Endothelial cell of umbilical vein (primary cell): ENCODE measurements at places on chromosomes 16 and 17.

- no peak for DNase-seq
Measured at GRCh38 chr17:50815400-50815799, 20.0 kb upstream of the WFIKKN2 start.

DNA sequence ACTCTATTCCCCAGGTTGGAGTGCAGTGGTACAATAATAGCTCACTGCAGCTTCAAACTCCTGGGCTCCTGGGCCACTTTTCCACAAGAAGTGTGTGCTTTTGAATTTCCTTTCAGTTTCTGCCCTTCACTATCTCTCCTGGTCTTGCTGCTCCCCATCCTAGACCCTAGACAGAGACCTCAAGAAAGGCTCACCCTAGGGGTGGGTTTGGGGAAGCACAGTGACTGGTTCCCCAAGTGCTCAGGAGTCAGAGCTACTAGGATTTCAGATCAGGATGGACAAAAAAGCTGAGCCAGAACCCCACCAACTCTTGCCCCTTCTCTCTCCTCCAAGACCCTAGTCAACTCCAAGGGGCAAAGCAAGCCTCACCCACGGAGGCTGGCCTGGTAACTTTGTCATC, 1.6 kb upstream of the SEBOX start:
- DNase-seq: no peak

- DNase-seq: no peak
Measured at GRCh38 chr17:76048711-76049110, 21.6 kb upstream of the EVPL start.

DNA sequence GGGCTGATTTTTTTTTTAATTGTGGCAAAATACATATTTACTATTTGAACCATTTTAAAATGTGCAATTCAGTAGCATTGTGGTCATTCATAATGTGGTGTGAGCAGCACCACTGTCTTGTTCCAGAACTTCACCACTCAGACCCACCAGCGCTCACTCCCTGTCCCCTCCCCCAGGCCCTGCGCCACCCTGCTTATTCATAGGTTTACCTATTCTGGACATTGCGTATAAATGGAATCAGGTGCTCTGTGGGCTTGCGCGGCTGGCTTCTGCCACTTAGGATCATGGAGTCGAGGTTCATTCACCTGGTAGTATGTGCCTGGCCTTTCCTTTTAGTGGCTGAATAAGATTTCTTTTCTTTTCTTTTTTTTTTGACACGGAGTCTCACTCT, 59.4 kb downstream of the NT5M start:
- DNase-seq: no peak

DNA sequence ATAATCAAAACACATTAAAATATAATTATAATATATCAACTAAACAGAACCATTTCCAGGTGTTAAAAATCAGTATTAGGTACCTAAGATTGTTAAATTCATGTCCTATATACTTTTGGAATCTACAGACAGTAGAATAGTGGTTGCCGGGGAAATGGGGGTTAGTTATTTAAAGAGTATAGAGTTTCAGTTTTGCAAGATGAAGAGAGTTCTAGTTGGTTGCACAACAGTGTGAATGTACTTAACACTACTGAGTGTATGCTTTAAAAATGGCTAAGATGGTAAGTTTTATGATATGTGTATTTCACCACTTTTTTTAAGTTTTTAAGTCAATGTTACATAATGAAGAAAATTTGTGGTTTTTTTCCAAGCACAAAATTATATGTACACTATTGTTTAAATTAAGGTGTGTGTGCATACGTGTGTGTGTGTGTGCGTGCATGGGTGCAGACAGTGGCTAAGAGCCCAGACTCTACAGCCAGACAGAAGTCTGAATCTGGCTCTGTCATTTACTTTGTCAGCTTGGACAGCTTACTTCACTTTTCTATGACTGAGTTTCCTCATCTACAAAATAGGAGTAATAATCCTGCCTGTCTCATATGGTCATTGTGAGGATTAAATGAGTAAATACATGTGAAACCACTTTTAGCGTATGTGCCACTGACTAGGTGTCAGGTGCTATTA, 25.3 kb upstream of the PHAF1 start:
- no peak for DNase-seq

DNA sequence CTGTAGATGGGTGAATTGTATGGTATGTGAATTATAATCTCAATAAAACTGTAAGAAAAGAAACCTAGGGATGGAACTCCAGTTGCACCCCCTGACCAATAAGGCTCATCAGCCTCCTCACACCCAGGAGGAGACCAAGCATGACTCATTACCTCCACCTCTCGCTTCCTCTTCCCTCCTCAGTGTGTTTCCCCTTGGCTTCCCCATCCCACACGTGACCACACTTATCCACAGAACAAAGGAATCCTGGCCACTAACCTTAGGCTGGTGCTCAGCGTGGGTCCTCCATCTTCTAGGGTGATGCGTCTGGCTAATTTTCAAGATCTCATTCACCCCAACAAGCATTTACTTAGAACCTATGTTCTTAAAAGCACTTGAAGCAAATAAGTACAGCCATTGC, 36.2 kb upstream of the MAP3K14 start:
- no peak for DNase-seq

GRCh38 chr17:5584383-5585286, at the start of gene NLRP1:
TSS of gene NLRP1 (minus strand) at chr17:5584509. CDS start at chr17:5583957, 552 bp downstream.
- DNase-seq: peak; percentile 95

GRCh38 chr17:75277664-75278071, 6.6 kb upstream of the MIF4GD start:
- DNase-seq: no peak

DNA sequence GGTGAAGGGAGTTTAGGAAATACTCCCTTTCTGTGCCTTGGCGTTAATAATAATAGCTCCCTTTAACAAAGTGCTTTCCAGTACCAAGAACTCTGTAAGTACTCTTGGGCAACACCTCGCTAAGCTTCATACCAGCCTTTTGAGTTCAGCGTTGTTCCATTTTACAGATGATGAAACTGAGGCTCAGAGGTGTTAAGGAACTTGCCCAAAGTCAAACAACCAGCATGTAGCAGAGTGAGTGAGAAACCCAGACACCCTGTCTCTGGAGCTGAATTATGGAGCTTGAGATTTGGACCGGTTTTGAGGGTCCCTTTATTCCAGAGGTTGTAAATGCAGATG, 607 bp downstream of the KATNIP start:
- no peak for DNase-seq

- DNase-seq: no peak
Measured at GRCh38 chr17:74471341-74471740, 4.9 kb downstream of the CD300A start.

GRCh38 chr16:68200088-68200783, 35.7 kb downstream of the ESRP2 start:
- DNase-seq: peak; percentile 65

- DNase-seq: no peak
Measured at GRCh38 chr17:47831934-47832327, 461 bp downstream of the LRRC46 start.

DNA sequence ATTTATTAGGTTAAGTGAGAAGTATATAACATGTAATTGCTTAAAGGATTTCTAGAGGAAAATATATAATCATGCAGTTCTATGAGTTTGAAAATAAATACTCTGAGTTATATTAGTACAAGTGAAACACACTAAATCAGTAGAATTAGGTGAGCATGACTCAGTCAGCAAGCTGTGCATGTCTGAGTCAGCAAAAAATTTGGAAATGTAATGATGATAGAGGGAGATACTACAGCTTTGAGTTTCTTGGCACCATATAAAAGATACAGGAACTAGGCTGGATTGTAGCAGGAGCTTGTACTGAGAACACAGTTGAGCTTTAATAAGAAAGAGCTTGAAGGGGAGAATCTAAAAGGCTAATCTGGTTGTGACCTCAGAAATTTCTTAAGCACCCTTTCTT, 1224.6 kb downstream of the CDH8 start:
- no peak for DNase-seq

GRCh38 chr17:50148226-50149090, 2.0 kb downstream of the PPP1R9B start:
- DNase-seq: no peak

GRCh38 chr17:49990921-49991320, 4.1 kb downstream of the DLX3 start:
- no peak for DNase-seq

DNA sequence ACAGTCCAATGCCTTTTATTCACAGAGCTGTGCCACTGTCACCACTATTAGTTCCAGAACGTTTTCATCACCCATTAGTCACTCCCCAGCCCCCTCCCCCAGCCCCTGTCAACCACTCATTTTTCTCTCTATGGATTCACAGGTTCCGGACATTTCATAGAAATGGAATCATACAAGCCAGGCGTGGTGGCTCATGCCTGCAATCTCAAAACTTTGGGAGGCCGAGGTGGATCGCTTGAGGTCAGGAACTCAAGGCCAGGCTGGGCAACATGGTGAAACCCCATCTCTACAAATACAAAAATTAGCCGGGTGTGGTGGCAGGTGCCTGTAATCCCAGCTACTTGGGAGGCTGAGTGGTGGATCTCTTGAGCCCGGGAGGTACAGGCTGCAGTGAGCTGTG, 759 bp upstream of the PAM16 start:
- no peak for DNase-seq

GRCh38 chr16:23343643-23344612, 41.8 kb downstream of the SCNN1B start:
- no peak for DNase-seq

- no peak for DNase-seq
Measured at GRCh38 chr17:19629449-19629848, 19.1 kb upstream of the ALDH3A2 start.

DNA sequence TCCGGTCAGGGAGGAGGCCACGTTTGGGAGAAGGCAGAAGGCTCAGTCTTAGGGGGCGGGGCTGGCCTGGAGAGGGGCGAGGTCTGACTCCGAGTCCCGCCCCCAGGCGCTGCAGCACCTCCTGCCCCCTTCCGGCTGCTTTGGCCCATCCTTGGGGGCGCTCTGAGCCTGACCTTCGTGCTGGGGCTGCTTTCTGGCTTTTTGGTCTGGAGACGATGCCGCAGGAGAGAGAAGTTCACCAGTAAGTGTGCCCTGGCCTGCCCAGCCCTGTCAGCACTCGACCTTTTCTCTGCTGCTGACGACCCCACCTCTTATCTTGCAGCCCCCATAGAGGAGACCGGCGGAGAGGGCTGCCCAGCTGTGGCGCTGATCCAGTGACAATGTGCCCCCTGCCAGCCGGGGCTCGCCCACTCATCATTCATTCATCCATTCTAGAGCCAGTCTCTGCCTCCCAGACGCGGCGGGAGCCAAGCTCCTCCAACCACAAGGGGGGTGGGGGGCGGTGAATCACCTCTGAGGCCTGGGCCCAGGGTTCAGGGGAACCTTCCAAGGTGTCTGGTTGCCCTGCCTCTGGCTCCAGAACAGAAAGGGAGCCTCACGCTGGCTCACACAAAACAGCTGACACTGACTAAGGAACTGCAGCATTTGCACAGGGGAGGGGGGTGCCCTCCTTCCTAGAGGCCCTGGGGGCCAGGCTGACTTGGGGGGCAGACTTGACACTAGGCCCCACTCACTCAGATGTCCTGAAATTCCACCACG, 1.5 kb downstream of the TNFRSF12A start:
- peak; percentile 65 for DNase-seq

- DNase-seq: no peak
Measured at GRCh38 chr16:49484936-49485335, 111.3 kb downstream of the C16orf78 start.

GRCh38 chr16:89026121-89026612, 49.2 kb upstream of the CBFA2T3 start:
- DNase-seq: no peak

GRCh38 chr17:79821331-79822095, 17.7 kb downstream of the CBX4 start:
- DNase-seq: no peak

DNA sequence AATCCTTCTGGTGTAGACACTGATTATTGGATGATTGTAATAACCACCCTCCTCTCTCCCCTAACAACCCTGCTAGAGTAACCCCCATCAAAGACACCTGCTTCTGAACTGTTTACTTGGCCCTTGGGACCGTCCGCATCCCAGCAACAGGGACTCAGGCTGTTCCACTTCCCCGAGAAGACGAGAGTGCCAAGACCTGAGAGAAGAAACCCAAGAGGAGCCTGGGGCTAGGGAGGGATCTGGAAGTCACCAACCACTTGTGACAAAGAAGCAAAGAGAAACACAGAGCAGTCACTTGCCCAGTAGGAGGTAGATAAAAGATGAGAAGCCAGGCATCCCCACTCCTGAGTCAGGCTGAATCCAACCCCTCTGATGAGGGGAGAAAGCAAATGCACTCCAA, 84.3 kb downstream of the CDH11 start:
- DNase-seq: no peak

DNA sequence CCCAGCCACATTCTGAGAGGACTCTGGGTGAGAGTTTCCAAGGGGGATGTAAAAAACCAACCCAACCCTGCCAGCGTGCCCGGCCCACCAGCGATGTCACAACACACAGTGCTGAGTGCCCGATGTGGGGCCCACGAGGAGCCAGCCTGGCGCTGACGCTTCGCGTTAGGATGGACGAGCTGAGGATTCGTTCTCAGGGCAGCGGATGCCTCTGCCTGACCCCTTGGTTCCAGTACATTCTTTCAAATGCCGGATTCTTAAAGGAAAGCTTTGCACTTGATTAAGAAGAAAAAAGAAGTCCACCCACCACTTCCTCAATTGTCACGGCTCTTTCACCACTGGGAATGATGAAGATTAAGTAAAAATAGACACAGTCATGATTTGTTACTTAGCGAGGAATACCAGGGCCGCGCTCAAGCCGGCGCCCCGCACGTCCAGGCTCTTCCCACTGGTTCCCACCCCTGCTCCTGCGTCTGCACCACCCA, 79.4 kb downstream of the IRF8 start:
- DNase-seq: no peak

GRCh38 chr17:81003711-81004475, 12.3 kb downstream of the CHMP6 start:
- DNase-seq: no peak

DNA sequence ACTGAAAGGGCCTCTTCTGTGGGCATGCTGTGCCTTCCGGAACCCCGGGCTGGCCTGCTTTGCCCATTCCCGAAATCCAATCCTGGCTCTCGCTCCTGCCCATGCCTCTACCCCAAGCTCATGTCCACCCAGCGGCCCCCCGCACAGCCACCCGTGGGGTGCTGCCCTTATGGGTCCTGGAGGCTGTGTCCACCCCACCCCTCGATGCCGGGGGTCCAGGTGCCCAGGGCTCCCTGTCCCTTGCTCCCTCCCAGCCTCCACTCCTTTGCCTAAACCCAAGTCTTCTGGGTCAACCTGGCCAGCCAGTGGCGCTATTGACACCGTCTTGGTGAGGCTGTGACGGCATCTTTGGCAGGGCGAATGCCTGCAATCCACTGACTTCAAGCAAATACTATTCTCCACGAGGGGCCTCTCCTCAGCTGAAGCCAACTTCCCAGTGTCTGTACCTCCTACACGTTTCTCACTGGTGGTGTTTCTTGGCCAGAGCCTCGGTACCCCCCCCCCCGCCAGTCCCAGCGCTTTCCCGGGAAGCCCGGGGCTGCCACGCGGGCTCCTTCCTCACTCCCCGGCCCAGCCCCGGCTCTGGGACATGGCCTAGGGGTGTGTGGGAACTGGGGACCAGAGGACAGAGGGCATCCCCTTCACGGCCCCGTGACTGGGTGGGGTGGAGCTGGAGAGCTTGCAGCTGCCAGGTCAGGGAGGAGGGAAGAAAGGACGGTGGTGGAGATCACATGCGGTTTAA, 12.2 kb upstream of the DUS1L start:
- no peak for DNase-seq

GRCh38 chr16:80125677-80126076, 415.1 kb upstream of the DYNLRB2 start:
- DNase-seq: no peak

GRCh38 chr16:58118801-58119508, 10.2 kb downstream of the CFAP20 start:
- no peak for DNase-seq

GRCh38 chr16:7512503-7512902, 179.9 kb downstream of the RBFOX1 start:
- DNase-seq: no peak
